Natural killer cell treated with Interleukin-12 subunit alpha and Interleukin-12 subunit beta and Interleukin-15 and Interleukin-18, amount 100 ng/mL, for 72 hours (primary cell): ENCODE measurements at places on chromosomes 3 and 15.

GRCh38 chr15:47718497-47719437 is 1.5 kb downstream of the SEMA6D start:
- DNase-seq = no peak

GRCh38 chr15:42087926-42088800 is 6.2 kb downstream of the PLA2G4D start:
- no peak for DNase-seq

GRCh38 chr15:35289024-35289617 is 204.0 kb upstream of the NANOGP8 start:
- no peak for DNase-seq

GRCh38 chr3:119311081-119311925 is 17.1 kb downstream of the ARHGAP31 start:
- no peak for DNase-seq

- DNase-seq = no peak
Observed at GRCh38 chr3:17075907-17076306, 191.2 kb downstream of the PLCL2 start.

DNA sequence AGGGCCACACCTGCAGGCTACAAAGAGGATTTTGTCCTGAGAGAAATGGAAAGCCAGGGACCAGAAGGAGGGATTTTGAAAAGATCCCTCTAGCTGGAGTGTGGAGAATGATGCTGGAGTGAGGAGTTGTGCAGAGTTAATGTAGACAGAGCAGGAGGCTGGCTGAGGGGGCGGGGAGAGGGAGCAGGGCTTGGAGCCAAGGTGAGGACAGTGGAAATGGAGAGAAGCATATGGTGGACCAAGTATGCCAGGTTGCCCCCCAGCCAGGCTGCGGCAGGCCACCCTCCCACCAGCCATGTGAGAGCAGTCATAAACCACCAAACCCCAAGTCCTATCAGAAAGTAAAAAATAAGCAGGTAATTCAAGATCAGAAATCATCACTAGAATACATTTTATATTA is 14.7 kb downstream of the RARRES1 start:
- no peak for DNase-seq

GRCh38 chr15:63389902-63390670 is 8.4 kb upstream of the CA12 start:
- DNase-seq = no peak

DNA sequence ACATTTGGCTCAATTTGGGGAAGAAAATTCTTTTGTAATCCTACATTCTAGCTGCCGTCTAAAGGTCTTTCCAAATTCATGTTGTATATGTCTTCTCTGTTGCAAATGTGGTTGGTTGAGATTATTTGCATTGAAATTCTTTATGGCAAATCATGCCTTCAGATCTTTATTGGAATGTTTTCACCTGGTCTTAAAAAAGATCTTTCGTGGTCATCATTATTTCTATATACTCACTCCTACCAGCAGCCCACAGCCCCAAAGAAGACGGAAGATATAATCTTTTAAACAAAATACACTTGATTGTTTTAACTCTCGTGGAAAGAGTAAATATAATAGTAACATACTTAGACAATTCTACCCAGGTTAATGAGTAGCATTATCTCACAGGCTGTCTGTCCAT is 41.5 kb upstream of the PPARG start:
- DNase-seq = no peak

- DNase-seq = no peak
Observed at GRCh38 chr15:33343275-33343674, 32.5 kb downstream of the RYR3 start.

GRCh38 chr15:67175643-67176071 is 78.8 kb downstream of the AAGAB start:
- peak; percentile 85 for DNase-seq

DNA sequence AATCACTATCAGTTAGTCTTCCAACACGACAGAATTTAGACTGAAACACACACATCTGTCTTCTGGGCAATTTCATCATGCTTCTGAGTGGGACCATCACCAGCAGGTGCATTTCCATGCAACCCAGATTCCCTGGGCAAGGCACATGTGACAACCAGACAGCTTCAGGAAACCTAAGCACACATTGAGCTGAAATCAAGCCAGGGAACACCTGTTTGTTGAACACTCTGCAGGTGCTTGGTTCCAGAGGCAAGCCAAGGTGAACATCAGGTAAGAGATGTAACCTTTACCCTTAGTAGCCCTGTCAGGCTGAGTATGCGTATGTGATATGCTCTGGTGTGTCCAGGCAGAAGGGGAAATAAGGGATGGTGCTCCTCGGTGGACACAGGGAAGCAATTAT is 3.3 kb upstream of the PSMD2 start:
- no peak for DNase-seq

GRCh38 chr3:122003112-122003511 is 18.9 kb downstream of the ILDR1 start:
- DNase-seq = no peak

GRCh38 chr15:68781766-68782588 is 38.7 kb downstream of the ANP32A start:
- DNase-seq = peak; percentile 89

- DNase-seq = no peak
Observed at GRCh38 chr15:34119291-34119690, 17.4 kb downstream of the PGBD4 start.

DNA sequence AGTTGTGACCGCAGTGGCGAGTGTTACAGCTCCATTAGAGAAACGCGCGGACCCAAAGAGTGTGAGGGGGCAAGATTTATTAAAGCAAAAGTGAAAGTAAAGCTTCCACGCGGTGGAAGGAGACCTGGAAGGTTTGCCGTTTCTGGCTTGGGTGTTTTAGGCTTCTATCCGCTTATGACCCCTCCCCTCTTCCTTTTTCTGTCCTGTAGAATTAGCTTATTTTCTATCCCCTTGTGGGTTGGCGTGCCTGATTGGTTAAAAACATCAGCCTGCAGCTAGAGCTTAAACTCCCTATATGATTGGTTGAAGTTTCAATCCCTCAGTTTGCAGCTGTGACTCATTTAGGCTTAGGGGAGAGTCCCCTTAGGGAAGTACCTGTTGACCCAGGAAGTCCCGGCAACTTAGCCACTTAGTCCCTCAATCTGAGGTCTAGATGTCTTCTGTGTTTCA is 39.6 kb downstream of the C3orf38 start:
- DNase-seq = no peak

DNA sequence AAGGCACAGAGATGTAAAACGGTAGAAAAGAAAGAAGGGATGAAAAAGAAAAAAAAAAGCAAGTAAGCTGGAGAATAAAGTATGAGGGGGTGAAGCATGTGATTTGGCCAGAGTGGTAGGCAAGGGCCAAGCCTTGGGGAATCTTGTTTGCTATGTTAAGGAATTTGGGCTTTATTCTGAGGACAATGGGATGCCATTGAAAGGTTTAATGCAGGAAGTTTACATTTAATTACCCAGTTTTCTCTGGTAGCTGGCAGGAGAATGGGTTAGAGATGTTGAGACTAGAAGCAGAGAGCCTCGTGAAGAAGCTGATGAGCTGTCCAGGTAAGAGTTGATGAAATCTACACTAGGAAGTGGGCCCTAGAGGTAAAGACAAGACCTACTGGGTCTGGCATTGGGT is 455.9 kb downstream of the PDCD6IP start:
- no peak for DNase-seq

DNA sequence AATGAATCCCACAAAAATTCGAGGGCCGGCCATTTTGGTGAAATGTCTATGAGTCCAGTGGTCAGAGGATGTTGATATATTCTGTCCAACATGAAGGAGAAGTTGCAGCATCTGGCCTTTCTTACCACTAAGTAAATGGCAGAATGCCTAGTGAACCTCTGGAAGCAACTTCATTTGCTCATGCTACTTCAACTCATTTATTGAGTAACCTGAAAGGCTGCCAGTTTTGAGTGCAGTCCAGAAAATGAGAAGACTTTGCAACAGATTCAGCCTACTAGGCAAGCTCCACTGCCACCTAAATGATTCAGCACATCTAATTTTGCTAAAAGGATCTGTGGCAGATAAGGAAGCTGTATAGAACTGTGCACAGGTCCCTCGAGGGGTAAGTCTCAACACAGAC is 265.0 kb downstream of the OPA1 start:
- DNase-seq = peak; percentile 25

GRCh38 chr3:147391781-147392624 is 14.3 kb downstream of the ZIC4 start:
- no peak for DNase-seq
